ENCODE measurements at places on chromosomes 1 and 21.

DNA sequence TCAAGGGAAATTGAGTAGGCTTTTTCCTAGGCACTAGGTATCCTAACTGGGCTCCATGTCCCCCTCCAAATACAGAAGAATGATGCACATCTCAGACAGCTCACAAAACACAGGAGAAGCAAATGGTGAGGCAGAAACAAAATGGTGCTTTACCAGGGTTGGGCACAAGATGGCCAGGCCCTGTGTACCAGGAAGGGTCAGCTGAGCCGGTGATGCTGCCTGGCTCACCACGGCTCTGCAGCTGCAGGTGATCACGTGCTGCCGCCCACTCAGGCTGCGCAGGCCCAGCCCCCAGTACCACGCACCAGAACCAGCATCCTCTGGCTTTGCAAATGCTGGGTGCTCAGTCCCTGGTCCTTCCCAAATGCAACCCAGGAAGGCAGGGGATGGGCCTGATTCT is 993 bp upstream of the DSCAM start:
- DNase-seq, result no peak

GRCh38 chr1:153515504-153516394 is 20.0 kb downstream of the S100A6 start:
- DNase-seq, result no peak

- no peak for DNase-seq
Measured at GRCh38 chr1:182589931-182590330, 875 bp upstream of the RNASEL start.

DNA sequence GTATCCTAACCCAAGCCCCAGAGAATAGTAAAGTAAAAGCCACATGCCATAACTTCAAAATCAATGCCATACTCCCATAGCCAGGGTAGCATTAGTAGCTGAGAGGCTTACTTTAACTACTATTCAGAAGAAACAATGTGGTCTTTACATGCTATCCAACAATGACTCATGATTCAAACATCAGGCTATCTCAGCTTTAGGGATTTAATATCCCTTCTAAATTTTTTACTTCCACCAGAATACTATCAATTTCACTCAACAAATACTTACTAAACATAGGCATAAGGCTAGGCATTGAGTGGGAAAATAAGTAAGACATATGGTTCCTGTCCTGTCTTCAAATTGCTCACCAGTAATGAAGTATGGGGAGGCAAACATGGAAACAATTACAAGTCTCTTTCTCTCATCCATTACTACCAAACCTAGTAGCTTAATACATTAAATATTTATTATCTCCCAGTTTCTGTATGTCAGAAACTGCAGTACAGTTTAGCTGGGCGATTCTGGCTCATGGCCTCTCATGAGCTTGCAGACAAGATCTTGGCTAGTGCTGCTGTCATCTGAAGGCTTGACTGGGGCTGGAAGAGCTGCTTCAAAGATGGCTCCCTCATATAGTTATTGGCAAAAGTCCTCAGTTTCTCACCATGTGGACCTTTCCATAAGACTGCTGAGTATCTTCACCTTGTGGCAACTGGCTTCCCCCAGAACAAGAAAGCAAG is 30.7 kb downstream of the EVI5 start:
- no peak for DNase-seq

- no peak for DNase-seq
Measured at GRCh38 chr1:21332554-21333311, 42.5 kb upstream of the ECE1 start.

GRCh38 chr21:16492892-16493291 is 763.1 kb downstream of the USP25 start:
- no peak for DNase-seq

GRCh38 chr1:225541383-225541782 is 111.5 kb downstream of the ENAH start:
- no peak for DNase-seq

- no peak for DNase-seq
Measured at GRCh38 chr1:32693455-32694174, 9.0 kb downstream of the SYNC start.

DNA sequence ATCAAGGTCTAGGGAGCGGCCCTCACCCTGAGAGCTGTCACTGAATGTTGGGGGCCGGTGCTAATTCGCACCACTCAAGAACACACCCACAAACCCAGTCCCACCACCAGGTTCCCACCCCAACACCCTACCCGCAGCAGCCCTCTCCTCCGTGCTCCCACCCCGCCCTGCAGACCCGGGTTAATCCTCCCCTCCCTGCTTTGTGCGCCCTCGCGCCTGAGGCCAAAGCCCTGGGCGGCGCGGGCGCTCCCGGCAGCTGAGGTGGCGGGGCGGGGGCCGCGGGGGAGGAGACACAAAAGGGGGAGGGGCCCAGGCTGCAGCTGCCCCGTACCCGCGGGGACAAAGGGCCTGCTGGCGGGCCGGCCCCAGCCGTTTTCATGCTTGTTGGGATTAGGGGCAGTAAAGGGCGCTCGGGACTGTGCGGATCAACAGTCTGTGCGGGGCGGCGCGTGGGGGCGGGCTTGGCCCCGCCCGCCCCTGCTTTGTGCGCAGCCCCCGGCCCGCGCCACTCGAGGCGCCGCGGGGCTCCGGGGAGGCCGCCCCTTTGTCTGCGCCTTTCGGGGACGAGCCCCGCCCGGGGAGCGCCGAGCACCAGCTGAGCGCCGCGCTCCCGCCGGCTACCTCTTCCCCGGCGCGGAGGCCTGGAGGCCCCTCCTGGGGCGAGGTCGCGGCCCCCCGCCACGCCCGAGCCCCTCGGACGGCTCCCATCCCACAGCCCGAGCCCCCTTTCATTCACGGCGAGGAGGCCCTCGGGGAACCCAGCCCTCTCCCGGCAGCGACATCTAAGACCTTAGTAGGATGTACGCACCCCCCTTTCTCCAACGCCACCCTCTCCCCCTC is 10.9 kb downstream of the C1orf216 start:
- no peak for DNase-seq

GRCh38 chr1:172421974-172422604 is 1.6 kb downstream of the C1orf105 start:
- no peak for DNase-seq

DNA sequence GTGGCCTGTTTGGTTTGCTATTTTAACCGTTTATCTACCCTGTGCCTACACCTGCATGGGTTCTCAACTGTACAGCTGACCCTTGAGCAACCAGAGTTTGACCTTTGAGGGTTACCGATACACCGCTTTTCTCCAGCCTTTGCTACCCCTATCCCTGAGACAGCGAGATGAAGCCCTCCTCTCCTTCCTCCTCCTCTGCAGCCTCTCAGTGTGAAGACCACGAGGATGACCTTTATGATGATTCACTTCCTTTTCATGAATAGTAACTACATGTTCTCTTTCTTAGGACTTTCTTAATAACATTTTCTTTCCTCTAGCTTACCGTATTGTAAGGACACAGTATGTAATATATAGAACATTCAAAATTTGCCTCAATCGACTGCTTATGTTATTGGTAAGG is 14.5 kb upstream of the RNF187 start:
- DNase-seq, result no peak

- no peak for DNase-seq
Measured at GRCh38 chr1:110636149-110636935, 30.2 kb upstream of the KCNA2 start.

DNA sequence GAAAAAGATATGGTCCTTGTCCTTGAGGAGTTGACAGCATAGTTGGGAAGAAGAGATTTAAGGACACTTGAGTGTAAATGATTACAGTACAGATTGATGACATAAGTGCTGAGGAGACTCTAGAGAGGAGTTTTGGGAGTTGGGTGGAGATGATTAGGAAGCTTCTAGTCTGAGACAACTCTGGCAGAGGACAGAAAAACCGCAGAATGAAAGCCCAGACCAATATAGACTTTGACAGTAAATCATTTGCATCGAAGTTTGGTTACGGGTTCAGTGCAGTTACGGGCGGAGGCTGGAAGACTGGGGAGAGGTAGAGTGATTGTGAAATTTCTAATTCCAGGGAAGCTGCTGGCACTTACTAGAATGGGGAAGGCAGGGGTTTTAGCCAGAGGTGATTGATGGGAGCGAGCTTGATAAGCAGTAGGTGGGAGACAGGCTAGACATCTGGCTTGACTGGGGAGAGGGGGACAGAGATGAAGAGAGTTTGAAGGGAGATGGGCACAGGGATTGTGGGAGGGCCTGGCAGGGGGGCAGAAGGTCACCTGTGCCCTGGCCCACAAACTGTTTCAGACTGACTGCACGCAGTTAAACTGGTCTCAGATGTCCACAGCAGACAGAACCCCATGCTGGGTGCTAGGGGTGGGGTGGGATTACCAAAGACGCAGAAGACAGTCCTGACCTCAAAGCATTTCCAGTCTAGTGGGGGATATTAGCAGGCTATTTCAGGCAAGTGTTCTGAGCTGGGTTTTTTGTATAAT is 20.1 kb downstream of the SH2D2A start:
- no peak for DNase-seq

DNA sequence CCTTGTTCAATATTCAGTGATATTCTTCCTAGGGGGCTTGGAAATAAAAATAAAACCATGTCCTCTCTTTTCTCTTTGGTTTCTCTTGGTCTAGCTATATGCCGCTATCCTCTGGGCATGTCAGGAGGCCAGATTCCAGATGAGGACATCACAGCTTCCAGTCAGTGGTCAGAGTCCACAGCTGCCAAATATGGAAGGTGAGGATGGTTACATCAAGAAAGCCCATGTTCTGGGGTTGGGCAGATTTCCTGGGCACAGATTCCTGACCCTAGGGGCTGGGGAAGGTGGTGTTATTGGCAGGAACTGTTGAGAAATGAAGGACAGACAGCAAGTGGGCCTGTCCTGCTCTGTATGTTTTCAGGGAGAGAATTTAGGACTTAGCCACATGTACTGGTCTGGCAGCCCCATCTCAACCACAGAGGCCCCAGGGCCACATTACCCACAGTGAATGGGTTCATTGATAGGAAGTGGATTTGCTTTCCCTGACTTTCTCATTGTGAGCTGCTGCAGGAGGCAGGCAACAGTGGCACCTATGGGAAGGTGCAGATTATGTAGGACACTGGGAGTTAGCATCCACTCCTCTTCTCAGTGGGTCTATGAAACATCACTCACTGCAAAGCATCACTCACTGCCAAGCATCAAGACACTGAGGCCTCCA is 37.4 kb upstream of the HSD17B7 start:
- no peak for DNase-seq

DNA sequence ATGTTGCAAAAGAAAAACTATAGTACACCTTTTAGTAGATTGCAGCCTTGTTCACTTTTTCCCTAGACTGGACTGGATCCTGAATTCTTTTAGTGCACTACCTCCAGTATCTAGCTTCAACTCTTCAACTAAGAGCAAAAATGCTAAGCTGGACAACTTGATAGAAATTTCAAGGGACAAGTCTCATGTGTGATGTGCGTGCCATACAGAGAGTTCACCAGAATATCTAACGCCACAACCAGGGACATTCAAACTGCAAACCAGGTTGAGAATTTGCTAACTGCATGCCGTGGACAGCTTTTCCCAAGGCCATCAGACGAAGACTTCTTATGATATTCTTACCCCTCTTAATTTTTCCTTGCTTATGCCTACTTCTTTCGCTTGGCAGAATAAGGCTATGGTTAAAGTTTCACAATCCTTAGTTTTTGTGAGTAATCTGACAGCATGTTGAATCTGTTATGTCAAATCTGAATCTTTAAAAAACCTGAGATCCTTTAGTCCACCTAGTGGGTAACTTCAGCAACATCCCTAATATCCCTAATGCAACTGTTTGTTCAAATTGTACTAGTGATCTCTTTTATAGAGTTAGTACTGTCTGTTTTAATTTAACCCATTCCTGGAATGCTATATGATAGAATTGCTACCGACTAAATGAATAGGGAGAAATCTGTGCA is 66.4 kb downstream of the DDAH1 start:
- no peak for DNase-seq

DNA sequence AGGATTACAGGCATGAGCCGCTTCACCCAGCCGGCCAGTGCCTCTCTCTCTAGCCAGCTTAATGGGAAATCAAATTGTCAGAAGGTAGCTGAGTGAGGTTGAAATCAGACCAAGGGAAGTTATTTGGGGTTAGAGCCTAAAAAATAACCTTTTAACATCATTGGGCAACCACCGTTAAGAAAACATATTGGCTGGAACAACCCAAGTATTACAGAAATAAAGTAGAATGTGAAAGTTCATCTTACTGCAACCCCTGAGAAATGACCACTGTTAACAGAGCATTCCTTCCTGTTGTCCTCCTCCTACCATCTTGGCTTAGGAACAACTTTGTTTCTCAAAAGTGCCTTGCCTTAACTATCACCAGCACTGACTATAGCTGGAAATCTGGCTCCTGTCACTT is 3.2 kb upstream of the RNF186 start:
- DNase-seq, result no peak

- DNase-seq, result no peak
Measured at GRCh38 chr1:85816606-85817005, 108.4 kb upstream of the ZNHIT6 start.

- DNase-seq, result no peak
Measured at GRCh38 chr1:248140846-248141245, 4.1 kb upstream of the OR2M5 start.

DNA sequence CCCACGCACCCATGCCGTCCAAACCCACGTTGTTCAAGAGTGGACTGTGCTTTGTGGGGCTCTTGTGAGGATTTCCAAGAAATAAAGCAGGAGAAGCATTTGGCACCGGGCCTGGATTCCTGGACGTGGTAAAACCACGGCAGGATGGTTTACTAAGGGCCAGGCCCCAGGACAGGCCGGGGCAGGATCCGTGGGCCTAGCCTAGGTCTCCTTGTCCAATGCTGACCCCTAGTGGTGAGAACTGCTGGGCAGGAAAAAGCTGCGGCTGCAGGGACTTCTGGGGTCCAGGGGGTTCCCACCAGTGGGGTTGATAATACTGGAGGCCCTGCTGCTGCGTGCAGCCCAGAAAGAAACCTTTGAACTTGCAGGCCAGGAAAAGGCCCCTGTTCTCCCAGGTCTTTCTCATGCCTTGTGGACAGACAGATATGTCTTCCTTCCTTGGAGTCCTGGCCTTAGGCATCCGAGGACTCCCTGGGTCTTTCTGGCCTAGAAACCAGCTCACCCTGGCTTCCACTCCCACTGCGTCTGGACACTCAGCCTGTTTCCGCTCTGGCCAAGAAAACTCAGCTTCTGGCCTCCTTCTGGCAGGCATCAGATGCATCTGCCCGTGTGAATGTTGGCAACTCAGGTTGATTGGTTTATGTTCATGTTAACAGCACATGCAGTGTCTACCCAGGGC is 106.9 kb upstream of the TMEM51 start:
- DNase-seq, result peak; percentile 33

GRCh38 chr1:187718527-187718926 is 889.8 kb downstream of the PLA2G4A start:
- no peak for DNase-seq

DNA sequence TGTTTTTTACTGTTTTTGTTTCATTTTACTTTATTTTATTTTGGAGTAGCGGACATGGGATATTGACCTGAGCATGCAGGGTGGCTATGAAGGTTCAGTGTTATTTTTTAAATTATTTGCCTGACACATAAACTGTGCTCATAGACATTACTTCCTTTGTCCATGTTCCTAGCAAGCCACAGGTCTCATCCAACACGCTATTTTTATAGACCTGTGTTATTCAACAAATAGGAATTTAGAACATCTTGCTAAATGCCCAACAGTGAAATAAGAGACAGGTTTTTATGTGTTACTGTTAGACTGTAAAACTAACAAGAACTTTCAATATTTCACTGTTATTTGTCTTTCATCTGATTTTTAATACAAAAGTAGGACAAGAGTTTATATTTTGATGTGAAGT is 756.4 kb downstream of the KCNT2 start:
- no peak for DNase-seq

GRCh38 chr21:33849834-33850233 is 65.8 kb downstream of the ATP5PO start:
- no peak for DNase-seq

GRCh38 chr1:70554341-70554740 is 143.3 kb downstream of the CTH start:
- no peak for DNase-seq

- no peak for DNase-seq
Measured at GRCh38 chr1:241323514-241324195, 33.4 kb downstream of the RGS7 start.
